H54 (cell line): ENCODE measurements at places on chromosomes 16 and 17.

DNA sequence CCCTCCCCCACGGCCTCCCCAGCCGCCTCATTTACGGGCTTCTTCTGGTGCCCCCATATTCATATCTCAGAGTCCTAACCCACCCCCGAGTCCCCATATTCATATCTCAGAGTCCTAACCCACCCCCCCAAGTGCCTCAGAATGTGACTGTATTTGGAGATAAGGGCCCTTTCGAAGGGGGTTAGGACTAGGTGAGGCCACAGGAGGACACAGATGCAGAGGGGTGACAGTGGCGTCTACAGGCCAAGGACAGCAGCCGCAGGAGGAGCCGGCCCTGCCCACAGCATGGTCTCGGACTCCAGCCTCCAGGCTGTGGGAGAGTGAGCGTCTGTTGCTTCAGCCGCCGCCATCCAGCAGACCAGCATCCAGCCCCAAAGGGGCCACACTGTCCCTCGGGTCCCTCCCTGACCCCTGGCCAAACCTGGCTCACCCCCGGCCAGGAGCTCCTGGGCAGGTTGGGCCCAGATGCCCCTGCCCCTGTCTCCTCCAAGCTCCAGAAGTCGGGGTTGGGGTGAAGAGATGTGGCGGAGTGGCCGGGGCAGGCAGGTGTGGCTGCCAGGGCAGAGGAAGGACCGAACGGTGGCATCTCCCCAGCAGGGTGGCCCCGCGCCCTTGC lies 25.5 kb downstream of the CACNA1H start:
- no peak for DNase-seq

GRCh38 chr16:68179855-68180254 lies 56.1 kb downstream of the ESRP2 start:
- DNase-seq: no peak

DNA sequence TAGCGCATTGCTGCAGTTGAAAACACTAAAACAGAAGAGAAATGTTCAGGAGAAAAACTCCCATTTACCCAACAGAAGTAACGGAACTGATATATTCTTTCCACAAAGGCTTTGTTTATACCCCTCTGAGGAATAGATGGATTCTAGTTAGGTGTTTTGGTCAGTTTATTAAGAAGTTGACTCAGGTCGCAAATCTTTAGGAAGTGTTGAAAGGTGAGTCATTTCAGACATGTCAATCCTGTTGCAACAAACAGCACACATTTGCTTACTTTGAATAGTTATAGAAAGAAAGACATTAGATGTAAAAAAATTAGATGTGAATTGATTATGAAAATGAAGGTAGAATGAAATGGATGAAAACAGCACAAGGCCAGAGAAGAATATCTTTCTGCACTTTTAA lies 941.0 kb downstream of the KCNJ2 start:
- no peak for DNase-seq

- DNase-seq: no peak
These were observed 60.9 kb downstream of the SRCIN1 start for GRCh38 chr17:38544839-38545209.

DNA sequence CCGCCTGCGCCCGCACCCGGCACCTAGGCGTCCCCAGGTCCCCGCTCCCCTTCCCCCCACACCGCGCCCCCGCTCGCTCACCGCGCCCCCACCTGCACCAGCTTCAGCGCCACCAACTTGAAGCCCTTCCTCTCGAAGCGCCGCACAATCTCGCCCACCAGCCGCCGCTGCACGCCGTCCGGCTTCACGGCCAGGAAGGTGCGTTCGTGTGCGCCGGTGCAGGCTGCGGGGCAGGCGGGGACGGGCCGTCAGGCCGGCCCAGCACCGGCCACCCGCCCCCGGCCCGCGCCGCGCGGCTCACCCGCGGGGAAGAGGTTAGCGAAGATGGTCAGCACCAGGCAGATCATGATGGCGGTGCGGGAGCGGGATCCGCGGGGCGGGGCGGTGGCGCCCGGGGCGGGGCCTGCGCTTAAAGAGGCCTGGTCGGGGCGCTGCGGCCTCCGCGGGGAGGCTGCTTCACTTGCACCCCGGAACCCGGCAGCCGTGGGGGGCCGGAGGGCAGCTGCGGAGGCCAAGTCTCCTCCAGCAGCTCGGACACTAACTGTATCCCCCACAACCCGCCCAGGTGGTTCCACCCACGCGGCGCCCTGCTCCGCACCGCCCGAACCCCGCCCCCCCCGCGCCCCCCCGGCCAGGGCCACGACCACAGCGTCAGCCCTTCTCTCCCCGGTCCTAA lies at the start of gene NME3:
TSS of gene NME3 (minus strand) at position 356 of the 676 bp plus-strand sequence. CDS start at position 347, 9 bp downstream.
- no peak for DNase-seq

DNA sequence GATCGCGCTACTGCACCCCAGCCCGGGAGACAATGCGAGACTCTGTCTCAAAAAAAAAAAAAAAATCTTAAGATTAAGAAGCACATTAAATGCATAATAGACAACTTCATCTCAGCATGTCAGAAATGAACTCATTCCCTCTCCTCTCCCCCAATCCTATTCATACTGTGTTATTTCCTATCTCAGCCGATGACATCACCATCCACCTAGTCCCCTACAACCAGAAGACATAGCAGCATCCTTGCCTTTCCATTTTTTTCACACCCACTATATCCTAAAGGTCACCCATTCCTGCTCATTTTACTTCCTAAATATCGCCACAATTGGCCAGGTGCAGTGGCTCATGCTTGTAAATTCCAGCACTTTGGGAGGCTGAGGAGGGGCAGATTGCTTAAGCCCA lies 81.3 kb downstream of the RPGRIP1L start:
- DNase-seq: no peak

DNA sequence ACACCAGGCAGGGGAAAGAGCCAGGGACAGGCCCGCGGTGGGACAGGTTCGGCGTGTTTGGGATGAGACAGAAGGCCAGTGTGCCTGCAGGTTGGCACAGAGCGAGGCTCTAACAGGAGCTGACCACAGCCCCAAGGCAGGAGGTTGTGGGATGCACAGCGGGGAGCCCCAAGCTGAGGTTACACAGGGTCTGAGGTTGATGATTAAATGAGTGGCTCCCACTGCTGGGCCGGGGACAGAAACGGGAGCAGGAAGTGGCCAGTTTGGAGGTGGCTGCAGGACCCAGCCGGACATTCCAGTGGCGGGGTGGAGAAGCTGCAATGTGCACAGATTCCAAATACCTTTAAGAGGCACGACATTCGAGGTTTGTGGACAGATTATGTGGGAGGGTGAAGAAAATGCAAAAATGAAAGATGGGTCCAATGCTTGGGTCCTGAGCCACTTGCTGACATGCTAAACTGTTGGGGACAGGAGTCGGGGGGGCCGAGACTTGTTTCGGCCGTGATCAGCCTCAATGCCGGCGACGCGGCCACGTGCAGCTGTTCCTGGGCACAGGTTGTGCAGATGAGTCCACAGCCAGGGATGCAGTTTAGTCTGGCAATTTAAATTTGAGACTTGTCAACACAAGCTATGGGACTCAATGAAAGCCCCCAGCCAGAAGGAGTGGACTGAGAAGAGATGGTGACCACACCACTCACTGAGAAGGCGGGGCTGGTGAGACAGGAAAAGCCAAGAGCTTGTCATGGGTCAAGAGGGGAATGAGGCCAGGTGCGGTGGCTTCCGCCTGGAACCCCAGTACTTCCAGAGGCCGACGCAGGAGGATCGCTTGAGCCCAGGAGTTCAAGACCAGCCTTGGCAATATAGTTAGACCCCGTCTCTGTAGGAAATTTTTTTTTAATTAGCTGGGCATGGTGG lies 8.7 kb downstream of the ENPP7 start:
- DNase-seq: peak; percentile 68

- DNase-seq: no peak
These were observed 867 bp upstream of the LIMD2 start for GRCh38 chr17:63700528-63701455.

- DNase-seq: peak; percentile 100
These were observed 4.1 kb downstream of the MGAT5B start for GRCh38 chr17:76872221-76872873.

DNA sequence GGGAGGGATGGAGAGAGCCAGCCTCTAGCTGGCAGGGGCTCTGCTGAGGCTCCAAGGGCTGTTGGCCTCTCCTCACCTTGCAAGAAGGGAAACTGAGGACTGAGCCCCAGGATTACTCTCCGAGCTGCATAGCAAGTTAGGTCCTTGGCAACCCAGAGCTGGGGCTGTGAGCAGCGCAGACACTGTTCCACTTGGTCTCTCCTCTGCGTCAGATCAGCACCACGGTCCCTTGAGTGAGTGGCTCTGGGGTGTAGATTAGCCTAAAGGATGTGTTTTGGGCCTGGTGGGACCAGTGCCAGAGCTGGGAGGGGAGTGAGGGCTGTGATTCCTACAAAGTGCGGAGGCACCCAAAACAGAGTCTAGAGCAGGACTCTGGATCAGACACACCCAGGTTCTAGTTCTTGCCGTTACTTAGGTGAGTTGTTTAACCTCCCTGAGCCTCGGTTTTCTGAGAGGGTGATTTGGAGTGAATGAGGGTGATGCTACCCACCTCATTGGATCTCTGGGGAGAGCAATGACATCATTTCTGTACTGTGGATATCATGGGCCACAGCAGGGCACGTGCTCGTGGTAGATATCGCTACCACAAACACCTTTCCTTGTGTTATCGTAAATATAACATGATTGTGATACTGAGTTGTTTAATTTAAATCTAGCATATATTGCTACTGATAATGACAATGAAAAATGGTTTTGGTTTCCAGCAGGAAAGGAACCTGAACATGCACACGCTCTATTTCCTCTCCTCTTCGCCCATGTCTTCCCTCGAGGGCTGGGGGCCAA lies 8.1 kb upstream of the FADS6 start:
- no peak for DNase-seq

DNA sequence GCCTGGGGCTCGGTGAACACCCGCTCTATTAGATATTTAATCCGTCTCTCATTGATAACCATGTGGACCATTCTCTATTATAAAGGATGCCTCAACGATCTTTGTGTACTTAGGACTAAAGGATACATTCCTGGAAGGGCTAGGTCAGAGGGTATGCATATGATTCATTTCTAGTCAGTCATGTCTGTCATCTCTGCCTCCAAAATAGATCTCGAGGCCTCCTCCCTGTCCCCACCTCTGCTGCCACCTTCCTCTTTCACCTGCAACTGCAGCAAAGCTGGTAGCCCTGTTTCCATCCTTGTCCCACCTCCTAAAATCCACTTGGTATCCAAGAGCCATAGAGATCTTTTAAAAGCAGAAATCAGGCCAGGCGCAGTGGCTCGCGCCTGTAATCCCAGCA lies 121.5 kb downstream of the KATNIP start:
- no peak for DNase-seq

GRCh38 chr16:89042711-89043551 lies 50.7 kb upstream of the ACSF3 start:
- no peak for DNase-seq

DNA sequence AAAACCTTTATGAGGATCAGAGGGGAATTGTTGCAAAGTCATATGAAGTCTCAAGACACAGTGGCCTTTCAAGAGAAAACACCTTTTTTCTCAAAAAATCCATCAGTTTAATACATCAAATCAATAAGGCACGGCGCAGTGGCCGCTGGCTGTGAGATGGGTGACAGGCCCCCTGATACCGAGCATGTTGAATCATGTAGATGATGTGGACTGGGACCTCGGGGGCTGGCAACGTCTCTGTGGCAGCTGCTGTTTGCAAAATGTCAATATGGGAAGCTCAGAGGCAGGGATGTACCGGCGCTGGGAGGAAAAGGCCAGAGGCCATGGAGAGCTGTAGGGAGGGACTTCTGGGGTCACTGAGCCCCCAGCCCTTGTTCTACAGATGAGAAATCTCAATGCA lies 169.1 kb downstream of the GSG1L start:
- no peak for DNase-seq

DNA sequence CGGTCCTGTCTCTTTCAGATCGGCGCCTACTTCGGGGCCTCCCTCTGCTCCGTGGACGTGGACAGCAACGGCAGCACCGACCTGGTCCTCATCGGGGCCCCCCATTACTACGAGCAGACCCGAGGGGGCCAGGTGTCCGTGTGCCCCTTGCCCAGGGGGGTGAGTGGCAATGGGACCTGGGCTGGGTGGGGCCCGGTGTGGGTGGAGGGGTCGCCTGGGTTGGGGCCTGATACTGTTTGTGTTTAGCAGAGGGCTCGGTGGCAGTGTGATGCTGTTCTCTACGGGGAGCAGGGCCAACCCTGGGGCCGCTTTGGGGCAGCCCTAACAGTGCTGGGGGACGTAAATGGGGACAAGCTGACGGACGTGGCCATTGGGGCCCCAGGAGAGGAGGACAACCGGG lies 37.7 kb downstream of the ITGAM start:
- DNase-seq: no peak

DNA sequence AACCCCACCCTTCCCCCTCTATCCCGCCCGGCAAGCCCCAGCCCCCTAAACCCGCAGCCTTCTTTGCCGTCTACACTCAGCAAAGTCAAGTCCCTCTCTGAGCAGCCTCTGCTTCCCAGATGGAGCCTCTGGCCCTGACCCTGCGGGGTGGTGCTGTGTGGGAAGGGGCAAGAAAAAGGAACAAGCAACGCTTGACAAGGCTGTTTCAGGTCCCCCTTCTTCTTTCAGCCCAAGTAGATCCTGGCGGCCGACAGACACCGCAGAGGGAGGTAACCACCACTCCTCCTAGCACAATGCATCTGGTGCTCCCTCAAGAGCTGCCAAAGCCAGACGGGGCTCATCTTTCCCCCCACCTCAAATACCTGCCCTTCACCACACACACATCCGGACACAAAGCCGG lies 178.3 kb downstream of the ENGASE start:
- DNase-seq: no peak

GRCh38 chr17:50634224-50634914 lies at the start of gene ABCC3:
Gene ABCC3 (plus strand): TSS chr17:50634881. CDS start chr17:50634937, 56 bp downstream.
- peak; percentile 74 for DNase-seq

GRCh38 chr16:64543031-64543430 lies 578.8 kb downstream of the CDH11 start:
- no peak for DNase-seq

GRCh38 chr16:1723450-1724147 lies 17.6 kb downstream of the MAPK8IP3 start:
- DNase-seq: peak; percentile 47

DNA sequence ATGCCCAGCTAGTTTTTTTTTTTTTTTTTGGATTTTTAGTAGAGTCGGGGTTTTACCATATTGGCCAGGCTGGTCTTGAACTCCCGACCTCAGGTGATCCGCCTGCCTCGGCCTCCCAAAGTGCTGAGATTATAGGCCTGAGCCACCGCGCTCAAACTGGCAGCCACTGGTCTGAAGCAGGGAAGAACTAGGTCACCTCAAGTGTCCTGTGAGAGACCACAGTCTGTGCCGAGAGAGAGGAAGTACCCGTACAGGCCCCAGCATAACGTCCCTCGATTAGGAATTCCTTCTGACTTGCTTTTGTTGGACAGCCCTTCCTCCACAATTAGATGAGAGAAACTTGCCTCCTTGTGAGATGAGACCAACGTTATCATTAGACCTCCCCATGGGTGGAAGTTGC lies 13.7 kb upstream of the CD300E start:
- no peak for DNase-seq

DNA sequence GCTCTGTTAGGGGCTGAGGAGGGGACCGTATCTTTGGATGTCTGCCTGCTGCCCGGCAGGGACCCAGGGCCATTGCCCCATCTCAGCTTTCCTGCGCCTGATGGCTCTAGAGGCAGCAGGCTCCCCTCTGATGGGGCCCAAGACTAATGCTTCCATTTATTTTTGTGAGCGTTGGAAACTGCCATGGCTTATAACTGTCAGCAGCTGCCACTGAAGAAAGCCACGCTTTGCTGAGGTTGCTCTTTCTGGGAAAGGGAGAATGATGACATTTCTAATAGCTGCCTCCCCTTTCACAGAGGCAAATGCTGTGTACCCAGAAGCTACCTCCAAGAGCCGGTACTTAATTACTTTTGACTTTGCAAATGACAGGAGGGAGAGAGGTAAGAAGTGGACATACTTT lies 103.8 kb downstream of the HAPSTR1 start:
- DNase-seq: no peak
